ENCODE measurements at places on chromosomes 5 and 9.

- no peak for DNase-seq
Observed at GRCh38 chr5:128630121-128630520, 92.1 kb upstream of the FBN2 start.

DNA sequence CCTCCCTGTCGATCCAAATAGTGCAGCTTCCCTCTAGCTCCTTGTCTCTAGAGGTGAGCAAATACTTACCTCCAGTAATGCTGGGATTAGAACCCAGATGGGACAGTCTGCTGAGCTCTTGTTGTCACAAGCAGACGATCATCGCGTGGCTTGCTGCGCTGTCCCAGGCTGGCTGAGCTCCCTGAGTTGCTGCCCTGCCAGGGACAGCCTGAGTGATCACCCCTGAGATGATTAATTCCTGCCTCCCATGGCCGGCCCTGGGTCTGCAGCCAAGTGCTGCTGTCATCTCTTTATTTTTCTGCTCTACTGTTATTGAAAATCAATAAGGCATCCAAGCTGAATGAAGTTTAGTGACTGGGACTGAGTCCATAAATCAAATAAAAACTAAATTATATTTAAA lies 94.0 kb upstream of the ALDH1B1 start:
- DNase-seq: no peak

DNA sequence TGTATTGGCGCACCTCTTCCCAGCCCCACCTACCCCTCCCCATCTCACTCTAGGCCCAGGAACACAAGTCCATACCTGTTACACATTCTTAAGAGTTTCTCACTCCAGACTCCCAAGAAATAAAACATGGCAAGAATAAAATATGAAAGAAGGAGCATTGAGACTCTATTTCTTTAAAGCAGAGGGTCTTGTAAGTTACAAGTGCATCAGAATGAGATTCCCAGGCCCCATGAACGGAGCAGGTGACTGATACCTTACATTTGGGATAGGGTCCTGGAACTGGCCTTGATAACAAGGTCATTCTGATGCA lies 5.7 kb downstream of the EGR1 start:
- DNase-seq: no peak

DNA sequence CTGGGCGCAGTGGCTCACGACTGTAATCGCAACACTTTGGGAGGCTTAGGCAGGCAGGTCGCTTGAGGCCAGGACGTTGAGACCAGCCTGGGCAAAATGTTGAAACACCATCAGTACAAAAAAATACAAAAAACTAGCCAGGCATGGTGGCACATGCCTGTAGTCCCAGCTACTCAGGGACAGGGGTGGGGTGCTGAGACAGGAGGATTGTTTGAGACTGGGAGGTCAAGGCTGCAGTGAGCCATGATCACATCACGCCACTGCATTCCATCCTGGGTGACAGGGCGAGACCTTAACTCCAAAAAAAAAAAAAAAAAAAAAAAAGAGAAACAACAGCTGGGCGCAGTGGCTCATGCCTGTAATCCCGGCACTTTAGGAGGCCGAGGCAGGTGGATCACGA lies 23.7 kb downstream of the DCAF12 start:
- DNase-seq: no peak

DNA sequence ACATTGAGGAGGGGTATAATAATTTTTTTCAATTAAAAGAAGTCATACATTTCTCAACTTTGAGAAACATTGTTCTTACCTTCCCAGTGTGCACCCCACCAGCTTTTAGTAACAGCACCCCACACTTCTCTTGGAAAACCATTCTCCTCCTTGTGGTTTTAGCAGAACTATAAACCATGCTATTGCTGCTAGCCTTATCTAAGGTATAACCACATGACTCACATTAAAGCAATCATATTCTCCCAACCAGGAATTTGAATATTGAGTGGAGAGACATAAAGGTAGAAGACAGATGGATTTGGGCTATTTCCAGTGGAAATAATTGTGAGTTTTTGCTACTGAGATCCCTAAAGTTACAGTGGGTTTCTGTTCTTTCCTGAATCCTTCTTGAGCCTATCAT lies 43.5 kb upstream of the SRFBP1 start:
- DNase-seq: no peak

GRCh38 chr5:180140571-180140970 lies 68.4 kb downstream of the RASGEF1C start:
- no peak for DNase-seq

GRCh38 chr9:84278130-84278529 lies 62.4 kb downstream of the SLC28A3 start:
- DNase-seq: no peak

DNA sequence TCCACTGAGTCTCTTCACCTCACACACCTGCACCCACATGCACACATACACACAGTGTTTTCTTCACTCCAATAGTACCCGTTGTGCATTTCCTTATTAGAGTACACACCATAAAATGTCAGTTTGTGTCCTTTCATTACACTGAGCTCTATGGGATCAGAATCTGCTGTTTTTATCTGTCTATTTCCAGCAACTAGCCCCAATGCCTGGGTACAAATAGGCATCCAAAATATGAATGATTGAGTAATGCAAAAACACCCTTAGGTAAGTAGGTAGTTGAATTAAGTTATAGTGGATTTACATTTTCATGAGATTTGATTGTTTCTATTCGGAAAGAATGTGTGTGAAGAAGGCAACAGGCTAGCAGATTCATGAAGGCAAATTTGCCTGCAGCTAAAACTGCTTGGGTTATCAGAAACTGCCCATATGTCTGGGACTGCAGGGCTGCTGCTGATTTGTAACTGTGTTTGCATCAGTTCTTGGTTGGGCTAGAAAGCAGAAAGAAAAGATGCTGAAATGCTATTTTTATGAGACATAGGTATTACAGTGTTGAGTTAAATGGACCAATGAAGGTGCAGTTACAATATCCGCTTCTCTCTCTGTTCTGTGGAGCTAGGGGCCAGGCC lies 26.9 kb downstream of the PPP3R2 start:
- no peak for DNase-seq

- no peak for DNase-seq
Observed at GRCh38 chr5:119275146-119275545, 80.7 kb upstream of the TNFAIP8 start.

GRCh38 chr9:5671711-5672353 lies 42.9 kb downstream of the RIC1 start:
- no peak for DNase-seq

GRCh38 chr5:144028058-144028457 lies 142.4 kb downstream of the YIPF5 start:
- DNase-seq: no peak

DNA sequence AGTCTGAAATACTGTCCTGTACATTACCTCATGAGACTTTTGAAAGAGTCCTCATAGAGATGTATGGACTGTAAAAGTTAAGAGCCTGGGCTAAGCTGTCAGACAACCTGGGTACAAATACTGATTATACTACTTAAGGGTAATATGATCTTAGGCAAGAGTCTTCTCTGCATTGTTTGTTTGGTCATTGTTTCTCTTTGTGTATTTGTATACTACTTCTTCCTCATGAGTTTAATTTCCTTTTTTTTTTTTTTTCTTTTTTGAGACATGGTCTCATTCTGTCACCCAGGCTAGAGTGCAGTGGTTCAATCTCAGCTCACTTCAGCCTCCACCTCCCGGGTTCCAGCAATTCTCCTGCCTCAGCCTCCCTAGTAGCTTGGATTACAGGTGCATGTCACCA lies 2.6 kb upstream of the PFDN1 start:
- DNase-seq: no peak

DNA sequence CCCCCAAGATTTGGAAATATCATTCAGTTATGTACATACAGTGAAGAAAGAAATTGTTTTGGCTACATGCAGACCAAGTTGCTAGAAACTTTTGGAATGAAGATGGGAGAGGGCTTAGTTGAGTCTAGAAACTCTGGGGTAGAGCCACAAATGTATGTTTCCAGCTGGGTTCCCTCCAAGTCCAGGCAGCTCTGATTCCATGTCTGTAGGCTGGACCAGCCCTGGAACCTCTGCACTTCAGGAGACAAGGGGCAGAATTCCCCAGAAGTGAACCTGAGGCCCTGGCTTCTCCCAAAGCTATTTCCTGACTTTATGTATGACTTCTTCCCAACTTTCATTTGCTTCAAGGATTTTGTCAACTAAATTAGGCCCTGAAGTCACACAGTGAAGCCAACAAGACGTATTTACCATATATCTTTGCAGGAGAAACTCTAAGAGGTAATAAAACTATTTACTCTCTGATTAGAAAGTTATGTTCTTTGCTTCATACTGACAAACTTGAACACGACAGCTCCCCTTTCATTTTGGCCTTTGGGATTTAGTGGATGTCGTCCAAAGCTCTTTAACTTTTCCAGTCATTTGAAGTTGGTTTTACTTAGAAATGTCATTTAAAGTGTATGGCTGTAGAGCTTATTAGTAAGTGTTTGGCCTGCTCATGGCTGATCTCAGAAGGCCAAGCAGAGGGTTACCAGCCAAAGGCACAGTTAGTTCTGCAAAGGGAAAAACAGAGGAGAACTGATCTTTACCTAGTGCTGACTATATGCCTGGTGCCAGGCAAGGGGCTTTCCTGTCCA lies 152.0 kb upstream of the SLC28A3 start:
- no peak for DNase-seq

GRCh38 chr5:122141751-122142150 lies 12.4 kb downstream of the ZNF474 start:
- no peak for DNase-seq

DNA sequence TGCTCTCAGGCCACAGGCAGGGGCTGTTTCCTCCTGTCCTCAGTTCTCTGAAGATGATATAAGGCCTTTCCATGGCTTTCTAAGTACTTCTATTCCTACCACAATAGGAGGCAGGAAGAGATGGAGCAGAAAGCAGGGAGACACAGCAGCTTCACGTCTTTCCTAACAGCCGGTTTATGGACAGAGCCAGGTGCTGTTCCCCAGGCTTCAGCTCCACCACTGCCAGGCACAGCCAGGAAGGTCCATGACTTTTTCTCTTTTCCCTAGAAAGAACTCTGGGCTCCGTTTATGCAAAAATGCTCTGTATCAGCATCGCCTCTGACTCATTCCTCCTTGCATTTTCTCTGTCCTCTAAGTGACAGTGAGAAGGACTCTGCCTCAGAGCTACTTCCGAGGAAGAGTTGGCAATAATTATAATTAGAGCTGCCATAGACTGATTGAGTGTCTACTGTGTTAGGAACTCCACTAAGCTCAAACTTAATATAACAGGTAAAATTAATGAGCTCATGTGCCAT lies 478.5 kb downstream of the RASEF start:
- DNase-seq: no peak

GRCh38 chr5:119879446-119879845 lies 250.1 kb downstream of the FAM170A start:
- DNase-seq: no peak

- DNase-seq: no peak
Observed at GRCh38 chr5:12413585-12413984, 509.3 kb upstream of the CTNND2 start.

GRCh38 chr5:156322666-156323065 lies 4.3 kb upstream of the SGCD start:
- DNase-seq: no peak

- DNase-seq: no peak
Observed at GRCh38 chr5:41264019-41264418, 50.7 kb upstream of the C6 start.

GRCh38 chr9:20419533-20419932 lies 202.8 kb downstream of the MLLT3 start:
- DNase-seq: no peak

DNA sequence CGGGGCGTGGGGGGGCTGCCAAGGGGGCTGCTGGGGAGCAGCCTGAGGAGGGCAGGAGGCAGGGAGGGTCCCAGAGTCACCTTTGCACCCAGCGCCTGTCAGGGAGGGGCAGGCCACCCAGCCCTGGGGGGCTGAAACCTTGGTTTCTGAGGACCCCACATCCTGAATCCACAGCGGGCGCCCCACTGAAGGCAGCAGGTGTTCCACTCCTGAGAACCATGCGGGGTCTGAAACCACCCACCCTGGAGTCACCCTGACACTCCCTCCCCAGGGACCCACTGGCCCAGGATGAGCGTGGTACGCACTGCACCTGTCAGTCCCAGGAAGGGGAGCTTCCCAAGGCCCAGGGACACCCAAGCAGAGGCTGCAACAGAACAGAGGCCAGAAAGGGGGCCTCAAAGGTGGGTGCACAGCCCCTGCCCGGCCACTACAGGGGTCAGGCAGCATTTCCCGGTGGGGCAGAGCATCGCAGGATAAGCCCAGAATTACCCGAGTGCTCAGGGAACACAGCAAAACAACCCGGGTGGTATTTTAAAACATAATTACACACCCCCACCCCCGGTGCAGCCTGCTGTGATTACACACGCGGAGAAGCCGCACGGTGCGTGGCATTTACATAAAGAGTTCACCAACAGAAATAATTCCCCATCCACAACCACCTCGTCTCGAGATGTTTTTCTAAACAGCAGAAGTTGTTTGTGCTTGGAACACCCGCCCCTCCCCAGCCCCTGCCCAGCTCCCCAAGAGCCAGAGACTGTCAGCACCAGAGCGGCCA lies 57.3 kb upstream of the UBAC1 start:
- DNase-seq: no peak

DNA sequence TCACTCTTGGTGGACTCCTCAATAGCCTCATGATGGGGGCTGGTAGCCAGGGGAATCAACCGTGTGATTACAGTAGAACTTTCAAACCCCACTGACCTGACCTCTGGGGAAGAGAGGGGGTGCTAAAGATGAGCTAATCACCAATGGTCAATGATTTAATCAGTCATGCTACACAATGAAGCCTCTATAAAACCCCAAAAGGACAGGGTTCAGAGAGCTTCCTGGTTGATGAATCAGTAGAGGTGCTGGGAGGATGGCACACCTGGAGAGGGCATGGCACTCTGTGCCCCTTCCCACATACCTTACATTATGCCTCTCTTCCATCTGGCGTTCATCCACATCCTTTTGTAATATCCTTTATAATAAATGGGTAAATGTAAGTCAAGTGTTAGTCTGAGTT lies 8.9 kb upstream of the SH3TC2 start:
- DNase-seq: no peak

GRCh38 chr9:88784960-88785359 lies 206.3 kb upstream of the S1PR3 start:
- no peak for DNase-seq

DNA sequence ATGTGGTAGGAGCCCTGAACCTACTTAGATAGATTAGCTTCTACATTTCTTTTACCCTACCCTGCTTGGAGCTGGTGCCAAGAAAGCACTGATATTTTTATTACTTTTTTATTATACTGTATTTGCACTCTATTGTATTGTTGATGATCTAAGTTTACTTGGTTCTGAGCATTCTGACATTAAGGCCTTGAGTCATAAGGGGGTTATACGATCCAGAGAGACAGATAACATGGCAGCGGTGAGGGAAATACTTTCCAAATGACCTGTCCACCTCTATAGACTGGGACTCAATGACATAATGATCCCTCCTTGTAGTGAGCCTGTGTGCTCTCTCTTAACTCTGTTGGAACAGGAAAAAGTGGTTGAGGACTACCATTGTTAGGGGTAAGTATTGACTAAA lies 176.3 kb downstream of the MAN2A1 start:
- DNase-seq: no peak

DNA sequence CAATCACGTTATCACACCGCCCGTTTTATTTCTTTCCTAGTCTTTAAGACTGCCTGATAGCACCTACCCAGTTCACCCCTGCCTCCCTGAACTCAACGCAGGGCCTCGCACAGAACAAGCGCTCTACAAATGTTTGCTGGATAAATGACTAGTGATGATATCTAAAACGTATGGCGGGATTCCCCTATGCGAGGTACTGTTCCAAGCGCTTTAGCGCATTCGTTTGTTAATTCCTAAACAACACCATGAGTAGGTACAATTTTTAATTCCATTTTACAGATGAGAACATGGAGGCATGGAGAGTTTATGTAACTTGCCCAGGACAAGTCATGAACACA lies 6.6 kb downstream of the POU4F3 start:
- DNase-seq: no peak
